ENCODE measurements at places on chromosomes 11 and 22.

DNA sequence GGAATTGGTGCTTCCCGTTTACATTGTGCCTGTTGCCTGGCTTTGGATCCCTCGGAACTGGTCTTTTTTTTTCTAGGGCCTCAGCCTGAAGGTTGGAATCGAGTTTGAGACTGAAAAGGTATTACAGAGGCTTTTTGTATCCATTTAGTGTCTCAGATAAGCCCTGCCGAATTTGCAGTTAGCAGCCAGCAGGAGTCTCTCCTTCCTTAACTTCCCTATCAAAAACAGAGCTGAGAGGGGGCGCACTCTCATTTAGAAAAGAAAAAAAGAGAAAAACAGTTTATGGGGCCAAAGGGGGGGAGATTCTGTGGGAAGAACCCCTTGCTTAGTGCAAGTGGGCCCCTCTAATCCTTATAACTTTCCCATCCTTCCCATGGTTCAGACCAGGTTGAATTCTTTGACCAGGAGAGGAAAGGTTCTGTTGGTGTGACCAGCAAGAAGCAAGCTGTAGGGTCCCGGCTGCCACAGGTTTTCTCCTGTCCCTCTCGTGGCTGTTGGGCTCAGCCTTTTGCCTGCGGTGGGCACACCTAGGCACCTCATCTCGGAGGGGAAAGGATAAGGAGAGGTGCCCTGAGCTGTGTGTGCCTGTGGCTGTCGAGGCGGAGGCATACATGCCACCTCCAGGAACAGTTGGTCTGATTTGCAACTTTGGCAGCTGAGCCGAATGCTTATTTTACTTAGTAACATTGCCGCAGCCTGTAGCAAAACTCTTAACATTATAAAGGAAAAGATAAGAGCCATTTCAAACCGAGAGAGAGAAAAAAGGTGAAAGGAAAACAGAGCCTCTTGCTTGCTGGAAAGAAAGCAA lies 565.0 kb upstream of the CNTN5 start:
- no peak for DNase-seq

- no peak for DNase-seq
Observed at GRCh38 chr11:105719073-105719822, 109.4 kb downstream of the GRIA4 start.

- peak; percentile 27 for DNase-seq
Observed at GRCh38 chr11:33910296-33910957, 18.6 kb upstream of the LMO2 start.

DNA sequence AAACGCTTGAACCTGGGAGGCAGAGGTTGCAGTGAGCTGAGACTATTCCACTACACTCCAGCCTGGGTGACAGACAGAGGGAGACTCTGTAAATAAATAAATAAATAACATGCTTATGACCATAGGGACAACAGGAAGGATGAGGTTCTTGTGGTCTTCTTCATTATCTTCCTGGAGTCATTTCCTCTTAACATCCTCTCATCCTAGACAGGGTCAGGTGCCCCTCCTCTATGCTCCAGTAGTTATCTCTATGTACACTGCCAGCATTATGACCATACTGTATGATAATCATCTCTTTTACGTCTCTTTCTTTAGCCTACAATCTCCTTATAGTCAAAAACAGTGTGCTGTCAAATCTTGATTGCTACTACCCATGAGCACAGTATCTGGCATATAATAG lies 17.7 kb downstream of the RAB30 start:
- no peak for DNase-seq

GRCh38 chr22:25153961-25154666 lies 45.5 kb upstream of the CRYBB3 start:
- DNase-seq, result peak; percentile 70

DNA sequence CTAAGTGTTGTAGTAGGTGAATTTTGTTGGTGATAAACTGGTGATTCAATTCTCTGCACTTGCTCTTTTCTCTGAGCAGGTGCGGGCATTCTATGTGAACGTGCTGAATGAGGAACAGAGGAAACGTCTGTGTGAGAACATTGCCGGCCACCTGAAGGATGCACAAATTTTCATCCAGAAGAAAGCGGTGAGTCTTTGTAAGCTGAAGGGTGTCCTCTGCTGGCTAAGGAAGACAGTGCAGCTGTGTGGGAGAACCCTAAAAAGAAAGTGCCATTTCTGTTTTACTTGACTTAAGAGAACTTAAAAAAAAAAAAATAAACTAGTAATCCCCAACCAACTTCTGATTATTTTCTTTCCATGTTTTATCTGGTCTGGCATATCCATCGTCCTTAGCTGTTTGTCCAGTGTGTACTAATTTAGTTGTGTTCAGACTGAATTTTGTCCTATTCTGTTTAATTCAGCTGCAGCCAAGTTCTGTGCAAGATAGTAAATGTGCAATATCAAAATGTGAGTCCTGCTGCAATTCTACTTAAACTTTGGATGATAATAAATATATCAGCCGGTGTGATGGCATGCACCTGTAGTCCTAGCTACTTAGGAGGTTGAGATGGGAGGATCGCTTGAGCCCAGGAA lies 29.6 kb downstream of the CAT start:
- peak; percentile 33 for DNase-seq

GRCh38 chr11:130219148-130219547 lies 59.6 kb downstream of the ST14 start:
- DNase-seq, result no peak

GRCh38 chr11:100550912-100551632 lies 136.0 kb upstream of the ARHGAP42 start:
- DNase-seq, result no peak

DNA sequence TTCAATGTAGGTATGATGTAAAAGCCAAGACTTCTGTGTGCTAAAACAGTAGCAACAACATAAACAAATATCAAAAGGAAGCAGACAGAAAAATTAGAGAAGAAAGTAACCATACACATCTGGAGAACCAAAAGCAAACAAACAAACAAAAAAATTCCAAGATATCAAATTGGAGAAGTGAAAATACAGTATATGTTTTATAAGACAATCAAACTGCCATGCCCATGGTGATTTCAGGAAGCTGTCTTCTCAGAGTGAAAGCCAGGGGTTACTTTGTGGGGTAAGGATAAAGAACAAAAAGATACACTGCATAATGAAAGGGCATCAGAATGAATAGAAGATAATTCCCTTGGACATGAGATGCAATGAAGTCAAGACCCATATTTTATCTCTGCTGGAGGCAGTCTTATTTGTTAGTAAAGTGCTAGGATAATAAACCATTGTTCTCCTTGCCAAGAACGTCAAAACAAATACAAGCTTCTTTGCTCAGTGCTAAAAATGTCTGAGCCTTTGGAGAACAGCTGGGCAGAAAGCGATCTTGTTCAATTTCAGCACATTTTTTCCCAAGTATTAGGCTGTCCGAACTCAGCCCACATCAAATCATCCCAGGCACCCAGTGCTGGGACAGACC lies 38.1 kb upstream of the LDLRAD3 start:
- no peak for DNase-seq

GRCh38 chr11:13931356-13931755 lies 31.2 kb upstream of the SPON1 start:
- DNase-seq, result no peak

- DNase-seq, result no peak
Observed at GRCh38 chr11:35013514-35014233, 97.3 kb downstream of the PDHX start.

- no peak for DNase-seq
Observed at GRCh38 chr11:465896-466530, 15.9 kb downstream of the PTDSS2 start.

DNA sequence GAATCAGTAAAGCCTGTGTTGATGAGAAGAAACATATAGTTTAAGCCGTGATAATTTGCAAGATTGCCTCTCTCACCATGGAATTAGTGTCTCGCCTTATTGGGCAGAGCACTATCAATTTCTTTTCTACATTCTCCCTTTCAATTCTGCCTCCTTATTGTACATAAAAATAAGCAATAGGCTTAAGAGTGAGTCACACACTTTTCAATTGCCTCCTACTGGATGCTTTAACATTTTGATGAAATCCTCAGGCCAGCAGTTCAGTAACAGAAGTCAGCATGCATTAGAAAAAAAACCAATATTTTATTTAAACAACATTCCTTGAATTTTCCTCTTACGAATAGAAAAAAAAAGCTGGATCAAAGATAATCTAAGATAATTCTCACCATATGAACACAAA lies 33.8 kb upstream of the VWA5A start:
- no peak for DNase-seq

- no peak for DNase-seq
Observed at GRCh38 chr11:932435-932834, 6.8 kb downstream of the AP2A2 start.

GRCh38 chr11:34749666-34750659 lies 129.1 kb downstream of the EHF start:
- DNase-seq, result peak; percentile 82

DNA sequence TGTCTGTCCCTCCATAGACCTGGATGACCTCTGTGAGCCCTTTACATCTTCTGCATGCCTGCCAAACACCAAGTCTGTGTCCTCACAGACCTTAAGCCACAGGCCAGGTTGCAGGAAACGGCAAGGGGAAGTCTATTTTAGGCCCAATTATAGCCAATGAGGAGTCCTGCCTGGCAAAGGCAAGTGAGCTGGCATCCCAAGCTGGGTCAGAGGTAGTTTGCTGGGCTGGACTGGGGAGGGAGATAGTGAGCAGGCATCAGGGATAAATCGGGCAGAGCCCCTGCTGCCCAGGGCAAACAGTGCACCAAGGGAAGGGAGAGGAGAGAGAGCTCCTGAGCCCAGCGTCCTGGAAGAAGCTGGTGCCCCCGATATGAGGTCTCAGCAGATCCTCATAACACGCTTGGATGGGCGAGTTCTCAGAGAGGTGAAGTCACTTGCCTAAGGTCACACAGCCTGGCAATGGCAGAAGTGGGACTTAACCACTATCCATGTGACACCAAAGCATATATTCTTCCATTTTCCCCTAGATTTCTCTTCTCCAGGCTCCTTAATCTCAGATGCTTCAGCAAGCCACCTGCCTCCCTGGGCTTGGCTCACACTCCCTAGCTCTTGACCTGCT lies 3.7 kb upstream of the RELT start:
- peak; percentile 37 for DNase-seq

DNA sequence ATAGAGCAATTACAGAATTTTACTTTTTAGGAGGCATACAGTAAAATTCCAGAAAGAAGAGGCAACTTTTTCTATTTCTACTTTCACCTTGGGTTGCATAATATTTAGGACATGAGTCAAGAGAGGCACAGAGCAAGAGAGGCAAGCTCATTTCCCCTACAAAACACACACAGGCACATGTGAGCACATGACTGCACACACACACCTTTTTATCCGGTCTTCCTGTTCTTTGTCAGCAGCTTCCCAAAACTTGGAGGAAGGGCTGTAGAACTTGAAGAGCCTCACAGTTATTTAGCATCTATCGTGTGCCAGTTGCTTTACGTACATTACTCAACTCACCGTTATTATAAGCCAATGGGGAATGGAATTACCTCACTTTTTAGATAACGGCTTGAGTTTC lies 37.8 kb upstream of the CCDC179 start:
- DNase-seq, result no peak

- DNase-seq, result no peak
Observed at GRCh38 chr11:129410395-129410960, 34.8 kb downstream of the BARX2 start.
